ENCODE measurements at places on chromosomes 16 and 17. TPM values are rescaled to one million over a fixed set of nuclear protein-coding genes. Genes with fewer than 3 reads are reported as not detected.

DNA sequence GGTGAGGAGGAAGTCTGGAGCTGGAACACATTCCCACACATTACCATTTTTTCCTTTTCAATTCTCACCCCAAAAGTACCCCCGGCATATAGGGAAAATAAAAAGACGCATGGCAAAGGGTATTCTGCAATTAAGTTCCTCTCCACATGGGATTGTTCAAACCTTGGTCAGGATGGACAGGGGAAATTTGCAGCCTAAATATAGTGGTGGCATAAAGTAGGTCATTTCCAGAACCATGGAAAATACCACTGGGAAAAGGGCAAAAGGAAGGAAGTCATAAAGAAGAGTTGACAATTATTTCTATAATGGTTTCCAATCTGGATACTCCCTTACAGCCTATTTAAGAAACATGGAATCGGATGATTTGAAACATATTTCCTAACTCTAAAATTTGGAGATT is 135.8 kb downstream of the STX8 start:
- no peaks in the 10 kb centered on the region for H3K36me3 ChIP-seq
- H3K27ac ChIP-seq = no peak overlapping the region
- no peaks in the 10 kb centered on the region for H3K4me1 ChIP-seq
- H3K4me3 ChIP-seq = no peak overlapping the region
- DNase-seq = no peak
- no peaks in the 10 kb centered on the region for H3K27me3 ChIP-seq

Gene KRTAP1-1
- not detected for total RNA-seq

Gene PLD6
- 10.2 TPM for total RNA-seq

Gene RAI1
- 12.5 TPM for total RNA-seq

DNA sequence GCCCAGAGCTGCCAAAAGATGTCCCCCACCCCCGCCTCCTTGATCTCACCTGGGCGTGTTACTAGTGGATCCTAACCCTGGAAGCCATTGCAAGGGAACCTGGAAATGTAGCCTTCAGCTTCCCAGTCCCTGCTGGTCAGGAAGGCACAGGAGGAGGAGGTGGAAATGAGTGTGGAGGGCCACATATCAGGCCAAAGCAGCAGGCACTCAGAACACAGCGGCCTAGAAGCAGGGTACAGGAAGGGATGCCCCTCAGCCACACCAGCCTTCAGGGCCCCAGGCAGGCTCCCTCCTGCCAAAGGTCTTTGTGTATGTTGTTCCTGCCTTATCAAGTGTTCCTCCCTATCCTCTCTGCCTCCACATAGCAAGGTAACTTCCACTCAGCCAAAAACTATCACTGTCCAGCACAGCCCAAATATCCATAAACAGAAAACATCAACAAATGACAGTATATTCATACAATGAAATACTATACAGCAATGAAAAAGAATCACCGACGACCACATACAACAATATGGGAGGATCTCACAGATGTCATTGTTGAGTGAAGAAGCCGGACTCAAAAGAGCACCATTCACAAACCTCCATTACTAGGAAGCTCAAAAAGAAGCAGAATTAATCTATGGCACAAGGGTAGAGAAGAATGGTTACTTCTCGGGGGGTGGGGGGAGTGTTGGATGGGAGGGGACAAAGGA is 28.2 kb upstream of the TNFRSF13B start:
- H3K36me3 ChIP-seq = no peaks in the 10 kb centered on the region
- H3K27me3 ChIP-seq = no peaks in the 10 kb centered on the region
- H3K27ac ChIP-seq = no peak overlapping the region
- DNase-seq = no peak

All from spinal cord (tissue), 10 donors.